ENCODE measurements at places on chromosomes 13 and 19.

DNA sequence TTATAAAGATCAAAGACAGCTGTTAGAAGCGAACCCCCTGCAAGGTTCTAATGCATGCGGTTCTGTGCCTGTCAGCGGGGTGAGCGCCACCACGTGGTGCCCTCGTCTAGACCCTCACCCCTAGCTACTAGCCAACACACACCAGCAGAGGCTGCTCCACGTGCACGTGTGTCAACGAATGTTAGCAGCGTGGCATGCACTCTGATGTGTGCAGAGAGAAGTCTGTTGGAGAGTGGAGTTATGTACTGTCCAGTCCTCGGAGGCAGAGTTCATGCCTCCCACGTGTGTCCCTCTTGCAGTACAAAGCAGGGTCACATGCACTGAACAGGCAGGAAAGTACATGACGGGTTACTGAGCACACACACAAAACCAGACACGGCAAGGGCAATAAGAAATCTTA is 75.0 kb upstream of the SLC15A1 start:
- DNase-seq = no peak

- no peak for DNase-seq
Measured at GRCh38 chr13:93716623-93717022, 490.0 kb downstream of the GPC6 start.

DNA sequence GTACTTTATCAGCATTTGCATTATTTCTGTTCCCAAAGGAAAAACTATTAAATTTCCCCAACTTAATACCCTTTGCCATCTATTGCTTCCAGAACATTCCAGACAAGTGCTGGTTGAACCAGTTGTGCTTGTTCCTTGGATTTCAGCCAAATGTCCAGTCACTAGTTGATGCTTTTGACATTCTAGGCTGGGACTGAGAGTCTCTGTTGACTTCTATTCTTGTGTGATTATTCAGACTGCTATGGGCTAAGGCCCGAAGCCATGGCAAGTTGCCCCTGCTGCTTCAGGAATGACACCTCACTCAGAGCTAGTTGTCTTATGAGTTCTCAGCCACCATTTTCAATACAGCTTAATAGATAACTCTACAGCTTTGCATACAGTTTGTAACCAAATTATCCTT is 458.1 kb upstream of the ARGLU1 start:
- DNase-seq = no peak

DNA sequence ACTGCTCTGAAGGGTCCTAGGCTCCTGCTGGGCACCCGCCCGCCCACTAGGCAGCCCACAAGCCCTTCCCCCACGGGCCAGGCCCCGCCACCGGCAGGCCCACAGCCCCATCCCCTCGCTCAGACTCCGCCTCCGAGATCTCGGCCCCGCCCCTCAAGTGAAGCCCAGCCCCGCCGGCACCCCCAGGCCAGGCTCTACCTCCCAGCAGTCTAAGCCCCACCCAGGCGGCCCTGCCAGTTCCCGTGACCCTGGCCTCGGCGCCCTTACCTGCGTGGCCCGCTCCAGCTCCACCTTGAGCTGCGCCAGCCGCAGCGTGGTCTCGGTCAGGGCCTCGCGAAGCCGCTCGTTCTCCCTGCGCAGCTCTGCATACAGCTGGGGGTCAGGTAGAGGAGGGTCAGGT is 16.3 kb downstream of the EPS8L1 start:
- DNase-seq = no peak

All from stimulated activated CD4-positive, alpha-beta T cell treated with anti-CD3 and anti-CD28 coated beads, Interleukin-12 subunit alpha, Interleukin-12 subunit beta, amount 100 ng/mL, for 4 hours (primary cell).